Mesenteric fat pad (tissue), 1 donor: ENCODE measurements at places on chromosomes 4 and X.

DNA sequence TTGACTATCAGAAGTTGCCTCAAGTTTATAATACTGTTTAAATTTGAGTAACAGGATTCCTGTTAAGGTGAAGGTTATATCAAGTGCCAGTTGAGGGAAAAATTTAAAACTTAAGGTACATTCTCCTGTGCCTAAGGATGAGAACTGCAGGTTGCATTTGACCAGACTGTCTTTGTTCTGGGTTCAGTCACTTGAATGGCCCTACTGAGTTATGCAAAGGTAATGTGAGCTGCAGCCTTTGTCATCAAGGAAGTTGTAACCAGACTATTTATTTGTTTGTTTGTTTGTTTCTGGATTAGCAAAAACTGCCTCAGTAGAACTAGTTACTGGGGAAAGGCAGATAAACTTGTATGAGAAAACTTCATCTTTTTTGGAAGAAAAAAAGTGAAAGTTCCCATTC, 131.9 kb downstream of the ATOH1 start:
- no peak for DNase-seq

DNA sequence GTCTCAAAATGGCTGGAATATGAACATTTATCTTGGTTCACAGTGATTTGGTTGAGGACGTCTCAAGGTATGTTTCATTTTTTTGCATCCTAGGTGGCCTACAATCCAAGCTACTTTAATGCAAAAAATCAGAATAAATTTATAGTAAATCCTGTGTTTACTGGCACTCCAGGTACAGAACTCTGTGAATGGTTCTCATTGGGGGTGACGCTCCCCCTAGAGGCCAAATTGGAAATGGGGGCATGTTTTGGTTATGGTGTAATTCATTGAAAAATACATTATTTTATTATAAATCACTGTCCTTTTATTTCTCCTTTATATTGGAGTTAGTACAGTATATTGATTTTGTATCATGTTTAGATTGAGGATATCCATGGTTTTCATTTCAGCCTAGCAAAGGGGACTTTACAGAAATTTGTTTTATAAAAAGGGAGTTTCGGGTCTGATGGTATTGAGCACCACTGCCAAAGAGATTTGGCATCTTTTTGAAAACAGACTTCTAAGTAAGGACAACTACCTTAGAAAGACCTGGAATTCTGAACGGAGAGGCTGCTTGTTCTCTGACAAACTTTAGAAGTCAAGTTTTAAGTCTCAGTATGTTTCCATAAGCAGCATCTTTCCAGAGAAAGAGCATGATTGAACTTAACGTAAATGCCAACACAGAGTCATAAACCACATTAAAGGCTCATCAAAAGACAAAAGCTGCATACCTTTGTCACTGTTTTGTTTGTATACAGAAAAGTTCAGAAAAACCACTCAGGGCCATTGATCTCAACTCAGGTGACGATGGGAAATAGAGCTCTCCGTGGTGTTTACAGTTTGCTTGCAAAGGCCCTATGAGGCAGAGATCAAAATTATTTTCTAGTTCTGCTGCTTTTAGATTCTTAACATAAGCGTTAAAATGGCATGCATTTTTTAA, 19.4 kb downstream of the MTM1 start:
- no peak for DNase-seq

DNA sequence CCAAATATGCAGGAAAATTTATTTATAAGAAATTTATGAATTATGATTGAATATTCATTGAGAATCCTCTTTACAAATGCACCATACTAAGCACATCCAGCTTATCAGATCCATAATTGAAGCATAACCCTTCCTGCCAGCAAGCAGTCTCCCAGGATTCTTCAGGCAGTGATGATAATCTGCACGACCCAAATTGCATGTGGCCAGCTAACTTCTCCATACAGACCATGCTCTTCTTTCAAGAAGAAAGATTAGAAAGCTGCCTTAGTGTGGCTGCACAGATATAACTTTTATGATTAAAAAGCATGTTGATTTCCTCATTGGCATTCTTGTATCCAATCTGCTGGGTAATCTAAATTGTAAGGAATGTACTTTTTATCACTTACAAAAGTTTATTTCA, 3.3 kb upstream of the CBR4 start:
- no peak for DNase-seq

GRCh38 chr4:188781655-188782054, 642.4 kb downstream of the TRIML1 start:
- DNase-seq: no peak

DNA sequence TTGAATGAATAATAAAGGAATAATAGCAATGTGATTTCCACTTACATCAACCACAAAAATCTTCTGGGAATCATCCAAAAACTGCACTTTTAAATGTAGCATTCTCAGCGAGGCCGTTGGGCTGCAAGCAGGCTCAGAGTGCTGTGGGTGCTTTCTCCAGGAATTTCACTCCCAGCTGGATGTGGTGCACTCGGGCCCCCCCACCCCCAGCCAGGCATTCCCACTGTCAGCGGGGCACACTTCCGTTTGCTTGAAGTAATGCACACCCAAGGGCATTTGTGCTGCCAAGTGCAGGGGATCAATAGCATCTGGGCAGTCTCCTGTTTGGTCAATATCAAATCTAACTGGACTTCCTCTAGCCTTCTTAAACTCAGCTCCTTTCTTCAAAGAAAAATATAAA, at the start of gene FRMD7:
FRMD7 (minus strand) TSS at position 278 of the 400 bp plus-strand sequence; CDS start at position 102, 176 bp downstream.
- no peak for DNase-seq

DNA sequence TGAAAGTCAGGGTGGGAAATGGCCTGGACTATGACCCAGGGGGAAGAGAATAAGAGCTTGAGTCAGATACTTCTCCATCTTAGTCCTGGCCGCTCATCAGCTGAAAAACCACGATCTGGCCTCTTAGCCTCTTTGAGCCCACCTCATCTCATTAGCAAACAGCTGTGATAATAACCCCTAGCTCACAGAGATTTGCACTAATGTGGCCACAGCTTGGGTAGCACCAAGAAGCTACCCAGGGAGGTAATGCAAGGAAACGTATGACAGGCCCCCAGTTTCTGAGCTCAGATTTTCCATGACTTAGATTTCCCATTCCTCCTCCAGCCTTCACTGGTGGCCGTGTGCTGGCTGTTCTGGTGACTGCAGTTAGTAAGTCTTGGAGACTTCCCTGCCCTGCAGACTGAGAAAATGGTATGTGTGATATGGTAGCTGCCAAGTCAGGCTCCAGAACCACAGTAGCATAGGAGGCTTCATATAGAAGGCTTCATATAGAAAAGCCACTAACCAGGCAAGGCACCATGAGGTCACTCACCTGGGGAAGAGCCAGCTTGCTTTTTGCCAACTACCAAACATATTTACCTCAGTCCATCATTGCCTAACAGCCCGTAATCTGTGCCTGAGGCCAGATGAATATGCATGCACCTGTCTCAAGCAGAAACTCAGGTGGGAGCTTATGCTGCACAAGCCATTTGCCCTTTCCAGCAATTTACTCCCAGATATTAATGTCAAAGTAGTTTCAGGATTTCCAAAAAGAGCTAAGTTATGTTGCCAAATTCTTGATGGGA, 51.4 kb upstream of the GABRE start:
- no peak for DNase-seq

DNA sequence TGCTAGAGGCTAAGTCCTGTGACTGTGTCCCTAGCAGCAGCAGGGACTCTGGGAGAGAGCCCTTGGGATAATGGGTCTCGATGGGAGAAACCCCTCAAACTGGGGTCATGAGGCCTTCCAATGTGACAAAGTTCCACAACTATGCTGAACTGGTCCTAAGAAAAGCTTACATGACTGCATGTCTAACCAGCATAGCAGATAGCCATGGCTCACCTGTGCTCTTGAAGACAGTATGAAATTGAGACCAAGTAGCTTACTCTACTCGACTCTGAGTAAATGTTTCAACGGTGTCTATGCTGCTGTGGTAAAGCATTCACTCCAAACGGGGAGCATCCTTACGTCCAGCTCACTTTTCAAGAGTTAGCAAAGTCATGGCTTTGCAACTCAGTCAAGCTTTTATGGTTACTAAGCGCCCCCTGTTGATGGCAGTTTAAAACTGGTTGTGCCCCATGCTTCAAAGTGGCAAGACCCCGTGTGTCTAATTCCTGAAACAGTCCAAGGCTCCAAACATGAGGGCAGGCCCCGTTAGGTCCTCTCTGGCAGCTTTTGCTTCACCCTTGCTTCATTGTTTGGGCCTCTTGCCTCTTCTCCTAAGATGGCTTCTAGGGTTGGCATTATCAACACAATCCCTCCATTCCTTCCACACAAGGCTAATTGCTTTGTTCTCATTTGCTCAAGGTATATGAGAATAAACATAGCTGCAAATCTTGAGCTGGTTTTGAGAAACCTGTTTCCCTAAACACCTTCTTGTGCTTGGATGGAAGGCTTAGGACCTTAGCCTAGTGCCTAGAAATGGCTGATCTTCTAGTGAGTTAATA, 46.6 kb downstream of the CCNG2 start:
- no peak for DNase-seq
